ENCODE measurements at places on chromosomes 5 and 9.

DNA sequence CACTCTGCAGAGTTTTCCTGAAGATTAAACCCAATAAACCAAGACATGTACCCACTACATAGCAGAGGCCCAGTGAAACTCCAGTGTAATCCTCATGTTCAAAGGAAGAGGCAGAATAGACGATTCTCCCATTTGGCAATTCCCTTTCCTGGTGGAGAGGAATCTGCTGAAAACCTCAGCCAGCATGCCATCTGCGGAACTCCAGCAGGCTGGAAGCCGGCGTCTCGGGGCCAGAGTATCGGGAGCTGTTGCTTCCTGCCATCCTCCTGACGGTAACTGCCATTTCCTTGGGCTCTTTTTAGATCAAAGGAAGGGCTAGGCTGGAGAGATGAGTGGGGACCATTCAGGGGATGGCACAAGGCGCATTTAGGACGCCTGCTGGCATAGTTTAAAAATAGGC lies 20.5 kb downstream of the NEURL1B start:
- no peak for DNase-seq

DNA sequence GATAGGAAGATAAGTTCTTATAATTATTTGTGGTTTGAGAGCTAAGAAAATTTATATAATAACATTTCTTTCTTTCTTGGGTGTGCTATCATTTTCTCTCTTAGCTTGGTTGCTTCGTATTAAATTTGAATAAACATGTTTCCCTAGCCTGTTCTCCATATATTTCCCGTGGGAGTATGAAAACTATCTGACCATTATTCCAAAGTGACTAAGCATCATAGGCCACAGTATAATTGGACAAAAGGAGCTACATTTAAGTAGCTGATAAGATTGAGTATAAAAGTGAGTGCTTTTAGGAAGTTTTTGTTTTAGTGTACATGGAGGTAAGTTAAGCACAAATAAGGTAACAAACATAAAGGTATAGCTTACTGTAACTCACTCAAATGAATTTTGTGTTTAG lies 8.4 kb upstream of the OSMR start:
- DNase-seq, result no peak

DNA sequence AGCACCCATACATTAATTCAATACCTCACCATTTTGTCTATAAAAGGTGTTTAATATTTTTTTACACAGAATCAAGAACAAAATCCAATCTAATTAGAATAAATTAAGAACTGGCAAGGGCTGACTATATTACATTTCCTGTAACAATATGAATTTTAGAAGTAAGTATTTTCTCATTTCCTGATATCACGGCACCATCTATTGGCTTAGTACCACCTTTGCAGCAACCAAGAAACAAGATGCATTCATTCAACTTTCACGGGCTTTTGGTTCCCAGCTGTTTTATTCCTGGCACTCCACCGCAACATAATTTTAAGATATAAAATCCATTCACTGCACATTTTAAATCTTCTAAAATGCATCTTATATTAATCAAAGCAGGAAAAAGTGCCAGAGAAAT lies 20.6 kb downstream of the PSMB7 start:
- no peak for DNase-seq

DNA sequence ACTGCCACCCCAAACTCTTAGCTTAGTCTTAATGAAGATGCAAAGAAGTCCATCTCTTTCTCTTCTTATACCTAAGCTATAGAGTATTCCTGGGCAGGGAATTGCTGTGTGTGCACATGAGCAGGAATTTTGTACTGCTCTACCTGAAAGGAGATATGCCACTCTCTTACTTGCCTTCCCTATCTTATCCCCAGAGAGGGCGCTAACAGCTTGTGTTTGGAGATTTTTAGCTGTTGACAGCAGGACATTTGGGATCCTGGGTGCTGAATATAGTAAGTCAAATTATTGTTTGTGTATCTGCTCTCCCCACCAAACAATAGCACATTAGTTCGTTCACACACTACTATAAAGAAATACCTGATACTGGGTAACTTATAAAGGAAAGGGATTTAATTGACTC lies 159.5 kb downstream of the GABRG2 start:
- no peak for DNase-seq

- DNase-seq, result no peak
Measured at GRCh38 chr5:149472399-149472798, 78.8 kb downstream of the CSNK1A1 start.

DNA sequence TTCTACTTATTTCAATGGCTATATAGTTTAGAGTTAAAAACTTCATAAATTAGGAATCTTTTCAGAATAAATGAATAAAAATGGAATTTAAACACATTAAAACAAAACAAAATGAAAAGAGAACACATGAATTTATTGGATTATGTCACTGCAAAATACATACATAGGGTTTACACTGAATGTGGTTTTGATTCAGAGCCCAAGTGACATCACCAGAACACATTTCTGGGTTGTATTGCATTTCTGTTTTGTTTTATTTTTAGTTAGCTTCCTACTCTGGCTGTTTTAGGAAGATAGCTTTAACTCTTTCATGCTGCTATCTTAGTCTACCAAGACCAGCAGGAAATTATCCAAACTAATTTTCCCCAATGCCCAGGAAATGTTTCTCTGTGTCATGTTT lies 1935.0 kb downstream of the EFNA5 start:
- DNase-seq, result no peak

DNA sequence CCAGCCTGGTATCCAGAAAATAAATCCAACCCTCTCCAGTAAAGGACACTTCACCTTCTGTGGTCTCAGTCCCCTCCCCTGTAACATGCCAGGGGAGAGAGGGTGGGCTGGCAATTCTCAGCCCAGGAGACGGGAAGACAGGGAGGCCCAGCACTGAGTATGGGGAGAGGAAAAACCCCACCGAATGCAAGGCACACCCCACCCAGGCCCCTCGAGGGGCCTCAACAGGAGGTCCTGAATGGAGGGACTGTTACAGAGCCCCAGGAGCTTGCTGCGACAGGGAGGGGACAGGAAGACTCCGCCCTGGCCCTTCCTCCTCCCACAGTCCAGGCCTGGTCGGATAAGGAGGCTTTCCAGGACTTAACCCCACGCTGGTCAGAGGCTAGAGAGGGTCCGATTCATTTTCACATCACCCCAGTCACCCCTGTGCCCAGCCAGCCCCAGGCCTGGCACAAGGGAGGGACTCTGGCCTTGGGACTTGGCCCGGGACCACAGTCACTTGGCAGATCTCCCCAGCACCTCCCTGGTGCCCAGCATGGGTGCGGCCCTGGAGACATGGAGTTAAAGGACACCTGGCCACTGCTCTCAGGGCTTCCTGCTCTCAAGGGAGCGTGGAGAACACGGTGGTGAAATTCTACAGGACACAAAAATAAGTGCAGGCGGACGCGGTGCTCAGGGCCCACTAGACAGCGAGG lies 44.9 kb upstream of the STXBP1 start:
- no peak for DNase-seq

DNA sequence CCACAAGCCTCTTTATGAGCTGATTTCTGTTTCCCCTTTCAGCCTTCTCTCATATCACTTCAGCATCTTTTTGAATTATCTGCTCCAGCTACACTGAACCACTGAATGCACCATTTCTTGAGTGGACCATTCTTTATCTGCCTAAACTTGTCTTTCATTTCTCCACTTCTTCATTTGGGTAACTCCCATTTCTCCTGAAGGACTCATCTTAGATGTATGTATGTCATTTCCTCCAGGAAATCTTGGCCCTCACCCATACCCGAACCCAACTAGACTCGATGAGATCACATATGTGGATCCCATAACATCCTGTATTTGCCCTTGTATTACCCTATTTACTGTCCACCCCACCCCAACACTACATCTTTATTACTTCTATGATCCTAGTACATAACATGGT lies 249.8 kb downstream of the KIF4B start:
- no peak for DNase-seq

DNA sequence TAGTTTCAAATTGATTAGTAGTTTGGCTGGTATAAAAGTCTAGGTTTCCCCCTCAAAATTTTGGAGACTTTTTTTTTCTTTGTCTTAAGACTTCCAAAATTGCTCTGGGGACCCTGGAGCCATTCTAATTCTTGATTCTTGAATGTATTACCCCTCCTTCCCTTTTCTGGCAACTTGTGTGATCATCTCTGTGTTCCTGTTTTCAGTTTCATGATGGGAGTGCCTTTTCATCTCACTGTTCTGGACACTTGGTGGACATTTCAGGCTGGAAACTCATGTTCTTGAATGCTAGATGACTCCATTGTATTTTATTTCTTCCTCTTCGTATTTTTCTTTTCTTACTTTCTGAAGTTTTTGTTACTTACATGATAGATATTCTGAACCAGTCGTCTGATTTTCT lies 57.3 kb upstream of the LRRC70 start:
- DNase-seq, result no peak

GRCh38 chr9:101028346-101029314 lies at the start of gene PLPPR1:
Gene PLPPR1, plus strand, starts transcription at chr9:101028727.
- no peak for DNase-seq

DNA sequence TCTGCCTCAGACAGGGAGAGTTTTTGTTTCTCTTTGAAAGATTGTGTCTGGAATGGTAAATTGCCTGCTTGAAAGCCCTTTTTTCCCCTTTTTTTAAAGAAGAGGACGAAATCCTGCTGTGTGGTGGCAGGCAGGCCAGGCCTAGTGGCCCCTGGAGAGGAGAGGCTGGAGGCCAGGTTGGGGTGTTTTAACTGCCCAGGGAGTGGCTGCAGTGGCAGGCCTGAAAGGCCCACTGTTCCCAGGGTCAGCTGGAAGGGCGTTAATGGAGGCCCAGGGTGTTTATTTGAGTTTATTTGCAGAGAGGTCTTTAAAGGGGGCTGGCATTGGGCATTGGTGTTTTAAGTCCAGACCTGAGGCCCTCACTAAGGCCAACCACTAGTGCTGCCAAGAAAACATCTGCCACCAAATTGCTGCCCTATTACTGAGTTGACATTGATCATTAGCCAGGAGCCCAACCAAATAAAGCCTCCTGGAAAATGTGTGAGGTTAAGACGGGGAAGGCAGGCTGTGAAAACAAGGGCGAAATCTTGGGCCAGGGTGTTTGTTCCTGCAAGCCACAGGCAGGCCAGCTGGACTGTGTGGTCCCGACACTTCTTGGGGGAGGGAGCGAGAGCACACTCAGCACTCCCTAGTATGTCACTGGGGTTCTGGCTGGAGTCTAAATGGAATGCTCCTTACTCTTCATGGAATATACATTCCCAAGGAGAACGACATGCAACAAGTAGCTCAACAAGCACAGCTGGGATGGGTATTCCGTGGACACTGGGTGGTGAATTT lies 5.0 kb downstream of the JADE2 start:
- DNase-seq, result no peak

- DNase-seq, result no peak
Measured at GRCh38 chr9:129500161-129500862, 120.6 kb downstream of the C9orf50 start.

GRCh38 chr9:133321411-133321935 lies 14.5 kb downstream of the SURF6 start:
- DNase-seq, result no peak

DNA sequence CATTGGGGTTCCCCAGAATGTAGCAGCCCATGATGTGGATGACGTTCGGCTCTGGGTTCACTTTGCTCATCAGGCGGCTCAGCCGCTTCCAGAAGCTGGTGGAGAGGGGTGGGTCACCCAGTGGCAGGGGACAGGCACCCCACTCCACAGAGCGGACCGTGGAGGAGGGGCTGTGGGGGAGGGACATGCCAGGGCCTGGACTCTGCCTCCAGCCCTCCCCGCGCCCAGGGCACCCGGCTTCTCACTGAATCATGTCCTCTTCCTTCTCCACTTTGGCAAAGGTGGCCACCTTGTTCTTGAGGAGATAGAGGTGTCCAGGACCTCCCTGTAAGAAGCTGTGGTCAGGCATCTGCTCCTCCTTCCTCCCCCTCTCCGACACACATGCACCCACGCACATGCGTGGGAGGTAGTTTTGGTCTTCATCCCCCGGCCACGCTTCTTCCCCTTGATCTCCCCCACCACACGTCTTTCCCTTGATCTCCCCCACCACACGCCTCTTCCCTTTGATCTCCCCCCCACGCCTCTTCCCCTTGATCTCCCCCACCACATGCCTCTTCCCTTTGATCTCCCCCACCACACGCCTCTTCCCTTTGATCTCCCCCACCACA lies 8.9 kb upstream of the ENTPD8 start:
- DNase-seq, result no peak

DNA sequence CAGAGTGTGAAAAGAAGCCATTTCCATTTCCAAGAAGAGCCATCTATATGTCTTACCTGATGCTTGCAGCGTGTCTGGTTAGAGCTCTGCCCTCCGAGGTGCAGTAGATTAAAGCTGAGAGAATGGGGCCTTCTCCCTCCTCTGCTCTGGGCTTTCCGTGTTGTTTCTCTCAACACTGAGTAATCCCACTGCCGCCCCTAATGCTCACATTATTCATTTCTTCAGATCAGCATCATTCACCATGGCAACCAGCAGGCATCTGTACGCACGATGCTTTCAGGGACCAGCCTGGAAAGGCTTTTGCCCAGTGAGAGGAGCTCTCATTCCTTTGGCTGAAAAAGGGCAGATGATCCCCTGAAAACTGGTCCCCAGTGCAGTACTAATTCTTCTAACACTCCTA lies 79.6 kb downstream of the CYFIP2 start:
- DNase-seq, result no peak

- no peak for DNase-seq
Measured at GRCh38 chr9:21144603-21145002, 3.0 kb upstream of the IFNW1 start.

DNA sequence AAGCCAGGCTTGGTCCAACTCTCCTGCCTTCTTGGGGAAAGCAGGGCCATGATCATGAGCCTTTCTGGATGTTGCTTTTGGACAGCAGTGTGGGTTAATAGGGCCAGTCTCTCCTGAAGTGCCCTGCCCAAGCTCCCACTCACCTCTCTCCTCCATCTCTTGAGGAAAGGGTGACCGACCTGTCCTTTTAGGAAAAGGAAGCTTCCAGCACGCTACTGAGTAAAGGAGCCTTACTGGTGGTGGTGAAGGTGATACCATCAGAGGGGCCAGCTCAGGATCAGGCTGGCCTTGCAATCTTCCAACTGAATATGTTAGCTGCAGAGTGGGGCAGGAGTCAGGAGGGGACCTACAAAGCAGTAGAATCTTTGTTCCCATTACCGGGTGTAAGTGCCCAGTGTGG lies 2.2 kb upstream of the RGS3 start:
- DNase-seq, result no peak

- DNase-seq, result no peak
Measured at GRCh38 chr5:123090661-123091297, 1.7 kb downstream of the PRDM6 start.

GRCh38 chr9:124673063-124673462 lies 98.0 kb downstream of the NR6A1 start:
- no peak for DNase-seq
